T-helper 22 cell (primary cell): ENCODE measurements at places on chromosomes 3 and 15.

- peak; percentile 34 for DNase-seq
These were observed 665.4 kb upstream of the CBLB start for GRCh38 chr3:106534206-106534605.

- no peak for DNase-seq
These were observed 46.4 kb upstream of the SYNM start for GRCh38 chr15:99058421-99058870.

- DNase-seq: no peak
These were observed 31.5 kb upstream of the LDHAL6B start for GRCh38 chr15:59174835-59175831.

GRCh38 chr3:110973263-110973895 is 98.2 kb upstream of the NECTIN3 start:
- no peak for DNase-seq

- no peak for DNase-seq
These were observed 2.7 kb upstream of the CTSH start for GRCh38 chr15:78947506-78947905.

DNA sequence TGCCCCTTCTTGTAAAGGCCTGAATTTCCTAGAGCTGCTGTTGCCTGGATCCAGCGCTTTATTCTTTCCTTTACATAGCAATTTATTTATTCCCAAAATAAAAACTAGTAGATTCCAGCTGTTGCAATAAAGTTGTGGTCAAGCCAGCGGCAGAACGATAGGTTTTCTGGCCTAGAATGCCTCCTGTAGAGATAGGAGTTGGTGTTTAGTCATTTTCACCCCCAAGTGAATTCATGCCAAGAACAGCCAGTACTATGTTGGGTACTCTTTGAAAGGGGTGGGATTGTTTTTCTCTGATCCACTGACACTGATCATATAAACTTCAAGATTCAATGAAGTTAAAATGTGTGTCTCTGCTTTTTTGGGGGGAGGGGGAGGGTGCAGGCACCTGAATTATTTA is 69.7 kb downstream of the KLHL25 start:
- DNase-seq: no peak

DNA sequence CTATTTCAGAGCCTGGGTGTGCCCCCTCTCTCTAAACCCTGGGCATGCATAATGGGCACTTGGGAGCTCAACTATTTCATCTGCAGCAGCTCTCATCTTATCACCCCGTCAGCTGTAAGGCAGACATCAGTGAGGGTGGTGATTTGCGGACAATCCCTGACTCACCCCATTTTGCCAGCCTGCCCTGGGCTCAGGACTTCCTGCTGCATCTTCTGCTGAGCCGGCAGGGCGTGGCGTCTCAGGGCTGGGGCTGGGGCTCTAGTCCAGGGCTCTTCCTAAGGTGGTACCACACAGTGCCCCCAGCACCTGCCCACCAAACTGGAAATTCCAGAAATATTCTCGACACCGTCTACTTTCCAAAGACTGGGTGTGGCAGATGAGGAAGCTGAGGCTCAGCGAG is 925 bp upstream of the PSTPIP1 start:
- DNase-seq: peak; percentile 59

- DNase-seq: no peak
These were observed 6.6 kb upstream of the ITIH3 start for GRCh38 chr3:52787672-52788625.

DNA sequence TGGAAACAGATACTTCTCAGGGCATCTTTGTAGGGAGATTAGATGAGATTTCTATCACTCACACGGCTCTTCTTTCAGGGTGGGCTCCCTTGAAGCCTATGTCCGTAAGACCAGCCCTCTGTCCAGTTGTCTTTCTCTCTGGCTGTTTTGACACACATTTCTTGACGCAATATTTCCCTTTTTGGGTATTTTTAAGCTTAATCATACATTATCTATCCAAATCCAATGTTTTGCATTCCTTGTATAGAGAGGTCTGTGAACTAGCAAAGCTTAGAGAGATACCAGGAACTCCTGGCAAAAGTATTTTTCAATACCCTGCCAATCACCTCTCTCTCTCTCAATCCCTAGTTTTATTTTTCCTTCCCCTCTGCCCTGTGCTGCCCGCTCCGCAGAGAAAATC is 79.3 kb downstream of the EOMES start:
- DNase-seq: no peak

DNA sequence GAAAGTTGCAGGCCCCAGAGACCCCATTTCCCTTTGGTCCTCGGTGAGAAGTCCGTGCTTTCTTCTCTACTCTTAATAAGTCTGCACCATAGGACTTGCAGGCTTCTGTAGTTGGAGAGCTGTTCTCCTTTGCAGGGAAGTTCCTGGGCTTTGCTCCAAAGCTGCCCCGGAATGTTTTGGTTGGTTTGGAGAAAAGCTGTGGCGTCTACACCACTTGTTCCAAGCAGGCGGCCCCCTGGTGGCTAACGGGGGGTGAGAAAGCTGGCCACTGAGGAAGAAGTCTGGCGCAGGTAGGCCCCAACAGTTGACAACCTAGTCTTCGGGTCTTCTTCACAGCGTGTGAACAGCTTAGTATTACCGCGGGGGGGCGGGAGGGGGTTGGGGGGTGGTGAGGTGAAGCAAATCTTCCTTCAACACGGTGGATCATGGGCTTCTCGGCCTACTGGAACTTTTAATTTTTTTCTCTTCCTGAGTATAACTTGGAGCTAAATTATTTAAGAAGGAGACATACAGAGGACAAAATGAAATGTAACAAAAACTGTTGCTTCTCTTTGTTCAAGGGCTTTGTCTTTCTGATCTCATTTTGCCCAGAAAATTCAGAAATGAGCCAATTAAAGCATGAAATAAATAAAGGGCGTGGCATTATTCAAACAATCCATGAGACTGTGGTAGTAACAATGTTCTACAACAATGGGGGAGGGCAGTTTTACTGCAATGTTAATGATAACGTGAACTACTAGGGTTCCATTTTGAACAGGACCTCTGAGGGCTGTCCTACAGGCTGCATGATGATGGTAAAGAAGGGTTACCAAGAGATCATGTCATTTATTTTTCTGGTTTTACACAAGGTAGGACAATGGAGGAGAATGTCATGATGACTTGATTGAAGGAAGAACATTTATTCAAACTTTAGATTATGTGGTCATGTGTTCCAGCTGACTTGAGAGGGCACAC is 2.2 kb upstream of the THRB start:
- no peak for DNase-seq

GRCh38 chr3:10558736-10559135 is 53.4 kb upstream of the ATP2B2 start:
- no peak for DNase-seq

DNA sequence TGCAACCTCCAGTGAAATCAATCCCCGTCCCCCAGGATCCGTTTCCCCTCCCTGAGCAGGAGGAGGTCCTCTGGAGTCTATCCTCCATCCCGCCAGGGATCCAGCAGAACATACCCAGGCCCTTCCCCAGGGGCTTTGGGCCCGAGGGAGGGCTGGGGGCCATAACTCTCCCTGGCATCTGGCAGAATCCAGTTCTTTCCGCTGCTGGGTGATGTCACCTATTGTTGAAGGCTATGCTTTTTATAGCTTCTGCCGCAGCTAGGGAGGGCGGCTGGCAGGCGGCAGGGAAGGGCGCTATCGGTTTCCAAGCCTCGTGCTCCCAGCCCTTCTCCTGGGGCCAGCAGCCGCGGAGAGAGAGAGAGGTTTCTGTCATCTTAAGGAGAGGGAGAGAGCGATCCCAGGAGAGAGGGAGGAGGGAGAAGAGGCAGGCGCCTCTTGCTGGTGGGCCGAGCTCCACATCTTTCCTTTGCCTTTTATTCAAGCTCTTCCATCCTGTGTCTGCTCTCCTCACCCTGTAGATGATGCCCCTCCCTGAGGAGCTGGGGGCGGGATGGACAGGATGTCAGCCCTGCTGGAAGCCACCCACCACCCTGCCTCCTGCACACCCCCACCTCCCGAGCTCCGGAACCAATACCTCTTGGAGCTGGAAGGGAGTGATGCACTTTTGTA is 120.1 kb downstream of the ANP32A start:
- no peak for DNase-seq

- DNase-seq: no peak
These were observed 12.6 kb downstream of the ATXN7 start for GRCh38 chr3:63876260-63876659.

GRCh38 chr3:23113455-23114171 is 89.5 kb upstream of the UBE2E2 start:
- DNase-seq: no peak

GRCh38 chr3:20680990-20681628 is 495.1 kb upstream of the SGO1 start:
- no peak for DNase-seq
